Bronchial epithelial cell (primary cell): ENCODE measurements at places on chromosomes 1 and 21.

DNA sequence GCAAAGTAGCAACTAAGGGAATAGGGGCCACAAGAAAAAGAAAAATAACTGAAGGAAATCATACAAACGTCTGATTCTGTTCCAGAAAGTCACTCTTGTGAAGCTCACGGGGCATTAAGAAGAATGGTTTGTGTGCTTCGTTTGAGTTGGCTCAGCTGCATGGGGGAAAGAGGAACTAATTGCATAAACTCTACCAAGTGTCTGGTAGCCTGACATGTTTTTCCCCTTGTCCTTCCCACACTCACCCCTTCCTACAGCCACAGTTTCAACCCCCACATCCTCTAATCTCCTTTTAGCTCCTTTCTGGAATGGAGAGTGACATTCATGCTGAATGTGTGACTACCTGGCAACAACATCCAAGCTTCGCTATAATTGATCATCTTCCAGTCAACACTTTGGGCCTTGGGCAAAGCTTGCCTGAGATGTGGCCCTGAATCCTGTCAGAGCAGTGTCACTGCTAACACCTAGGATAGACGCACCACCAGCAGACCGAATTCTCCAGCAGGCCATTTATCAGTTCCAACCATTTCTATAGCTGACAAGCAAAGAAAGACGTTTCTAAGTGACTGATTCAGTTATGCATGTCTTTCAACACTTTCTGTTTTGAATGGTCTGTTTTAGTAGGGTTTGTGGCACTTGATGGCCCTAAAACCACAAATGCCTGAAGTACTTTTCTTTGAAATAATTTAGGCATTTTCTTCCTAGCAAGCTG, 439.6 kb downstream of the TTLL7 start:
- no peak for DNase-seq

GRCh38 chr21:14889080-14889810, 175.6 kb downstream of the NRIP1 start:
- DNase-seq = peak; percentile 43

- DNase-seq = peak; percentile 73
Observed at GRCh38 chr1:203268901-203269653, 36.2 kb upstream of the BTG2 start.

DNA sequence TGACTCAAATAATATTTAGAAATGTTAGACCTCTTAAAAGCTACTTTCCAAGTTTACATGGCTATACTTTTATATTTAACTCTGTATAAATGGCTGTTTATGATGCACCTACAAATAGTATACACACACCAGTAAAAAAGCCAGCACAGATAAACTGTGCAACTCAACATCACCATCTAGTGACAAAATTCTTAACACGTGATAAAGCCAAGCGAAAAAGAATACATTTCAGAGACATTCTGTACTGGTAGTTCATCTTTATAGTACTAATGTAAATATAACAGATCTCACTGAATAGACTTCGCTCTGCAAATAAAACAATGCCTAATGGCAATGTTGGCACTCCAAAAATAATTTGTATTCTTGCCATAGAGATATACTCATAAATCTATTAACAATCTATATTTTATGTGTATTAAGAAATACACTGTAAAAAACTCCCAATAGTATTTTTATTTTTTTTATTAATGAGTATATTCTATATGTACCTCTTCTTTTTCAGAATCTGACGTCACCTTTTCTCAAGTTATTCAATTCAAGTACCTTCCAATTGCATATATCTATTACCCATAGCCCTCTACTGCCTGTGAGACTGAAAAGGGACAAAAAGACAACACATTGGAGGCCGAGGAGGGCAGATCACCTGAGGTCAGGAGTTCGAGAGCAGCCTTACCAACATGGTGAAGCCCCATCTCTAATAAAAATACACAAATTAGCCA, 100.2 kb downstream of the DPYD start:
- DNase-seq = peak; percentile 43

GRCh38 chr1:193525917-193526710, 339.7 kb upstream of the B3GALT2 start:
- no peak for DNase-seq

GRCh38 chr1:119794230-119794875, 16.9 kb downstream of the REG4 start:
- no peak for DNase-seq

- DNase-seq = peak; percentile 27
Observed at GRCh38 chr1:223667484-223668182, 2.1 kb upstream of the CAPN8 start.

GRCh38 chr21:27807596-27807995, 840.7 kb upstream of the ADAMTS5 start:
- DNase-seq = no peak

GRCh38 chr1:154870115-154870571, at the start of gene KCNN3:
Gene KCNN3, minus strand, starts transcription at chr1:154870281. Its CDS starts 317 bp downstream, at chr1:154869964.
- DNase-seq = peak; percentile 77

DNA sequence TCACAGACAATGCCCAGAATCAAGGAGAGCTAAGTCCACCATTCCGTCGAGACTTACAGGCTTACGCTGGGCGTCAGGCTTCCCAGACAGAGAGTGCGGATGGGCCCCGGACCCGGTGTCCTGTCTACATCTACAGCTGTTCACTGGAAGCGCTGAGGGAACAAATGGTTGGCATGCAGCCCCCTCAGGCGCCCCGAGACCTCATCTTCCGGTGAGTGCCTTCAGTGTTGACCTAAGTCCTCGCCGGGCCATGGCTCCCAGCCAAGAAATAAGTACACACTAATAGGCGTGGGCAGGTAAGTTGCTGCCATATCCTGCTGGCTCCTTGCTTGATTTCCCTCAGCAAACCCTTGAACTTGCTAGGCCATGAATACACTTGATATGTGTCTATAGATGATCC, 26.2 kb downstream of the HYI start:
- no peak for DNase-seq

GRCh38 chr1:152870831-152871730, 7.0 kb upstream of the SMCP start:
- peak; percentile 72 for DNase-seq

GRCh38 chr1:248730507-248731335, 24.8 kb downstream of the LYPD8 start:
- no peak for DNase-seq

DNA sequence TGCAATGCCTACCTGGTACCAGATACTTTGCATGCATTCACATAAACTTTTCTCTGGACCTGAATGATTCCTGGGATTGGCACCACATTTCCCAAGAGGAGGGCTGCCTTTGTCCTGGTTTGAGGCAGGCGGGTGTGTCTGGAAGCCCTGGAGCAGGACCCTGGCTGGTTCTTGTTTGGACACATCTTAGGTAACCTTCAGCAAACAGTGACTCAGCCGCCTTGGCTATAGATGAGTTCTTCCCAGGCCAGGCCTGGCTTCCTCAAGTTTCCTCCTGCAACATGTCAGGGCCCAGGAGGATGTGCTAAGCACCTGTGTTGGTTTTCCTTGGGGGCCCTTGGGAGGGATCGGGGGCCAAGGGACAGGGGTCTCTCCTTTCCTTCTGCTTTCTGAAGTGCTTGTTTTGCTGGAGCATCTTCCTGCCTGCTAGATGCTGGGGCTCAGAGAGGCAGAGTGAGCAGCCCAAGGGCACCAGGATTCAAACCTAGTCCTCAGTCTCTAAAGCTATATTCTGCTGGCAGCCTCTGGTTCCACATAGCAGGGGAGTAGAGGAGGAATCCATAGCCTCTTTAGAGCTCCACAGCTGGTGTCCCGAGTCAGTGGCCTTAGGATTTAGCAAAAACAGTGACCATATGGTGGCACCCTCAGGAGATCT, 38.2 kb downstream of the PAX7 start:
- DNase-seq = peak; percentile 97

GRCh38 chr1:11550664-11551283, 71.8 kb downstream of the DISP3 start:
- peak; percentile 65 for DNase-seq

- no peak for DNase-seq
Observed at GRCh38 chr1:211318576-211319280, 7.9 kb upstream of the TRAF5 start.

- no peak for DNase-seq
Observed at GRCh38 chr21:43699933-43700599, 18.9 kb upstream of the PDXK start.
